ENCODE measurements at places on chromosomes 3 and 15.

DNA sequence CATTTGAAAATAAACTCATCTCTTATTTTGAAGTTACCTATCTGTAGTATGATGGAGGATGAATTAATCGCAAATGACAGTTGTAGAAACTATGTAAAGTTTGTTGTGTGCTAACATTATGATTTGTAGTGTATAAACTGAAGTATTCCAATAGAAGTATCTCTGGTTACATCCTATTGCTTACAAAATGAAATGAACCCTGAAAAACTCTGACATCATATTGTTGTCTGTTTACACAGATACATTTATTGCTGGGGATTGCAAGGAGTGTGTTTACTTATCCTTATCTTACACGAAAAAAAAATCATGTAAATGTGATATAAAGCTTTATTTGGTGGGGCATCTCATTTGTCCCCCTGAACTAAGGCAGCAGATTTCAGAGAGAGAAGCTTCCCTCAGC, 2.6 kb upstream of the ABHD10 start:
- DNase-seq, result no peak

- no peak for DNase-seq
Measured at GRCh38 chr3:116678853-116679252, 30.7 kb upstream of the TUSC7 start.

- DNase-seq, result no peak
Measured at GRCh38 chr15:40082195-40082883, 26.3 kb downstream of the BMF start.

DNA sequence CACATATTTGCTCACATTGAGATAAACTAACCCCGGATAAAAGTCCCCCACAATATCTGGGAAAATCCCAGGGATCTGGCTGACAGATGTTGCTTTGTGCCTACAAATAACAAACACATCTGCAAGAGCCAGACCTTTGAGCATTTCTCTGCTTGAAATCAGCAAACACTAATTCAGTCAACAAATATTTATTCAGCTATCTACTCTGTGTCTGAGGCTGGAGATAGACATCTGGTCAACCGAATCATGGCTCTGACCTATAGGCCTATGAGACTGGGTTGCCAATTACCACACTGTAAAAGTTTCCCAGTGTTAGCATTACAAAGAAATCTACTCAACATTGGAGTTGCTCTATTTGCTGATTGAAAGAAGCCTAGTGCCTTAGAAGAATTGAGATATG, 201.1 kb upstream of the CADPS start:
- DNase-seq, result no peak

- no peak for DNase-seq
Measured at GRCh38 chr3:190097025-190097424, 23.7 kb downstream of the P3H2 start.

- DNase-seq, result no peak
Measured at GRCh38 chr3:100003609-100004503, 110.4 kb downstream of the FILIP1L start.

- no peak for DNase-seq
Measured at GRCh38 chr15:68425428-68426060, 6.4 kb downstream of the ITGA11 start.

DNA sequence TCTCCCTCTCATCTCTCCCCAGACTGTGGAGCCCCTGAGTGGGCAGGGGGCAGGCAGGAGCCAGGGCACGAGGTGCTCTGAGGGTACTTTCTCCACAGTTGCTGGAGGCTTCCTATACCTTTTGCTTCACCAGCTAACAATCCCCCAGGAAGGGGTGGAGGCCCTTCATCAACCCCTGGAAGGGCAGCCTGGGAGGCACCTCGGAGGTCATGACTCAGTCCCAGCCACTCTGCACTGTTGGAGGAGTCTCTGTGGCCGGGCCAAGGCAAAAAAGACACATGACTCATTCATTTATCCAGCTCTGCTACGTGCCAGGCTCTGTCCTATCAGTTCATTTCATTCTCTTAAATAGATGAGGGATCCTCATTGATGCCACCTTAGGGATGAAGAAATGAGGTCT, 15.6 kb upstream of the KY start:
- DNase-seq, result no peak

DNA sequence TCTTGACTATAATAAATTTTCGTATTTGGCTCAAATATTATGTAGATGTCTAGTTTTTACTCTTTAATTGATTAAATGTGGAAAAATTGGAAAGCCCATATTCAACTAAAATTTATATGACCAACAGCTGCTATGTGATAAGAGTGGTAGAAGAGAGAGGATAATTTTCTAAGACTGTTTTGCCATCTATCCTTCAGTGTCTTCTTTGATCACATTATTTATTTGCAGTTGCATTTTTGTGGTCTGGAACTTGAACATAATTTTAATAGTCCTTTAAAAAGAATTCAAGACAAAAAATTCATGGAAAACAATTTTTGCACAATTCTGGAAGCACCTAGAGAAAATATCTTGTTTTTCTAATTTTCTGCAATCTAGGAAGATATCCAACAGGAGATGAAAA, 213.3 kb upstream of the THBS1 start:
- DNase-seq, result no peak

GRCh38 chr3:72628065-72628464, 220.2 kb downstream of the SHQ1 start:
- DNase-seq, result no peak

DNA sequence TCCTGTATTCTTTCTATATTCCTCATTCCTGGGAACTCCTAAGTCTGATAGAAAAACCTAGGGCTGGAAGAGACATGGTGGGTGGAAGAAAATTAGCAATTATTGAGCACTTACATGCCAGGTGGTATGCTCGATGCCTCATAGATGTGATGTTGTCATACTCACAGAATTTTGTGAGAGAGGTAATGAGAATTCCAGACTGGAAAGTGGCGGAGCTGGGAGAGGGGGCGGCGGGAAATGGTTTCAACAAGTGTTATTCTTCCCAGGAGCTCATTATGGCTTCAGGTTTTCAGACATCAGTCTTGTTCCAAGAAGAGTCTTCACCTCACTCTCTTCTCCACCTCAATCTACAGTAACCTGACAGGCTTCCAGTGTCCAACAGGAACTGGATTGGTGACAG, 16.2 kb downstream of the TIMP4 start:
- no peak for DNase-seq

- DNase-seq, result no peak
Measured at GRCh38 chr3:22935040-22935439, 268.1 kb upstream of the UBE2E2 start.

GRCh38 chr3:42461762-42462161, 40.7 kb upstream of the VIPR1 start:
- no peak for DNase-seq

- DNase-seq, result no peak
Measured at GRCh38 chr3:107392549-107393165, 15.4 kb downstream of the CCDC54 start.

GRCh38 chr15:34366271-34367065, 528 bp downstream of the LPCAT4 start:
- peak; percentile 45 for DNase-seq

- no peak for DNase-seq
Measured at GRCh38 chr3:87793337-87793877, 265.4 kb downstream of the CGGBP1 start.

- no peak for DNase-seq
Measured at GRCh38 chr3:115903843-115904242, 280.5 kb downstream of the GAP43 start.

DNA sequence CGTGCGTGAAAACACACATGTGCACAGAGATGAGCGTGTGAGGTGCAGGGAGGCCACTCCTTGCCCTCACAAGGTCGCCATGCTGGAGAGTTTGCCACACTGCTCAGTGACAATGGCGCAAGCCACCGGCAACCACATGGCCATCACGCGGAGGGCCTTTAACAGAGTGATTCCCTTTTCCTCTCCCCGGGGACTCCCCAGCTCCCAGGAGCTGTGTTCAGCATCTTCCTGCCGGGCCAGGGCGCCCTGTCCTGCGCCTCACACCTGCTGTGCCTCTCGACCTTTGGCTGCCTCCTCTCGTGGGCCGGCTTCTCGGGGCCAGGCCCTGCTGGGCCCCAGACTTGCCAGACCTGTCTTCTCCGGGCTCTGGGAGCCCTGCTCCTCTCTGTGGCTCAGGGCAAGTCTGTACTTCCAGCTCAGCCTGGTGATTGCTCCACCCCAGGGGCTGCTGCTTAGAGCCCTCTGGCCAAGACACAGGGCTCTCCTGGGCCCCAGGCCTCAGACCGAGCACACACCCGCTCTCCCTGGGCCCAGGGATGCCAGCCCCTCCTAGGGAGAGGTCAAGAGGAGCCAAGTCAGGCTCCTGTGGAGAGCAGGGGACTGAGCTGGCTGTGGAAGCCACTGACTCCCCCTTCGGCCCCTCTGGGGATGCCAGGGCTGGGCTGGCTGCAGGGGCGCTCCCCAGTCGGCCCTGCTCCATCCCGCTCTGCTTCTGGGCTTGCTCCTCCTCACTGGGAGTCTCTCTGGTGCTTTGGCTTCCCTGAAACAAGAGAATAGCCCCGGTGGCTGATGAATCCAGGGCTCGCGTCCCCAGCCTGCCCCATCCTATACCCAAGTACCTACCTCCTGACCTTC, 5.6 kb downstream of the CCDC9B start:
- no peak for DNase-seq

- DNase-seq, result no peak
Measured at GRCh38 chr3:87145553-87145952, 81.6 kb upstream of the CHMP2B start.

DNA sequence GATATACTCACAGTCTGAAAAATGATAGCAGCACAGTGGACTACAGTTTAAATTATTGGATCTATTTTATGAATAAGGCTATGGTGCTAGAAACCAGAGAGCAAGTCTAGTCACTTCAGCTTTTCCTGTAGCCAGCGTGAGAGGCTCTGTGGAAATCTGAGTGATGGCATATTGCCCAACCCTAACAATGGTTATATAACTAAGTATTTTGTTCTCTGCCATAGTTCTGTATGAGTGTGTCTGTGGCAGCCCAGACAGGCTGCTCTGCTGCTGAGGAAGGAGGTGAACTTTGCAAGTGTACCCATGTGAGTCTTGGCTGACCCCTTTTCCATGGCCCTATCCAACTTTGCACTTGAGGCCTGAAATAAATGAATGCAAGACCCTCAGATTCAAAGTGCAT, 105.7 kb downstream of the LRTM1 start:
- DNase-seq, result peak; percentile 11

- DNase-seq, result no peak
Measured at GRCh38 chr3:172173316-172174254, 134.2 kb downstream of the FNDC3B start.

GRCh38 chr15:31503256-31503655, 176.6 kb downstream of the KLF13 start:
- no peak for DNase-seq

Data from NCI-H1105 (cell line).